ENCODE measurements at places on chromosomes 6 and 20.

- DNase-seq, result no peak
Observed at GRCh38 chr20:63577317-63577894, 3.4 kb upstream of the HELZ2 start.

DNA sequence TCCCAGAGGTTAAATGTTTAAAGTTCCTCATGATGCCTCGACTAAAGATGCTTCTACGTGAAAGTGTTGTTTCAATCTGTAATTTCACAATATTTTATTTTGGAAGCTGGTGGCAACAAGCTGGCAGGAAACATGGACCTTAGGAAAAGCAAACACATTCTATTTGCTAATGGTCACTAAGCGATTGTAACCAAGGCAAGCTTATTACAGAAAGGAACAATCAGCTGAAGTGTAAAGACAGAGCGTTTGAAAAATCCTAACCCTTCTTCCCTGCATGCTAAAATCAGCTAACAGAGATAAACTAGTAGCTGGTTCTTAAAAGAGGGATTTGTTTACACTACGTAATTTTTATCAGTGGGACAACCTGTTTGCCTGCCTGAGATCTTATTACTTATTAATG lies 50.0 kb downstream of the IL20RA start:
- no peak for DNase-seq

DNA sequence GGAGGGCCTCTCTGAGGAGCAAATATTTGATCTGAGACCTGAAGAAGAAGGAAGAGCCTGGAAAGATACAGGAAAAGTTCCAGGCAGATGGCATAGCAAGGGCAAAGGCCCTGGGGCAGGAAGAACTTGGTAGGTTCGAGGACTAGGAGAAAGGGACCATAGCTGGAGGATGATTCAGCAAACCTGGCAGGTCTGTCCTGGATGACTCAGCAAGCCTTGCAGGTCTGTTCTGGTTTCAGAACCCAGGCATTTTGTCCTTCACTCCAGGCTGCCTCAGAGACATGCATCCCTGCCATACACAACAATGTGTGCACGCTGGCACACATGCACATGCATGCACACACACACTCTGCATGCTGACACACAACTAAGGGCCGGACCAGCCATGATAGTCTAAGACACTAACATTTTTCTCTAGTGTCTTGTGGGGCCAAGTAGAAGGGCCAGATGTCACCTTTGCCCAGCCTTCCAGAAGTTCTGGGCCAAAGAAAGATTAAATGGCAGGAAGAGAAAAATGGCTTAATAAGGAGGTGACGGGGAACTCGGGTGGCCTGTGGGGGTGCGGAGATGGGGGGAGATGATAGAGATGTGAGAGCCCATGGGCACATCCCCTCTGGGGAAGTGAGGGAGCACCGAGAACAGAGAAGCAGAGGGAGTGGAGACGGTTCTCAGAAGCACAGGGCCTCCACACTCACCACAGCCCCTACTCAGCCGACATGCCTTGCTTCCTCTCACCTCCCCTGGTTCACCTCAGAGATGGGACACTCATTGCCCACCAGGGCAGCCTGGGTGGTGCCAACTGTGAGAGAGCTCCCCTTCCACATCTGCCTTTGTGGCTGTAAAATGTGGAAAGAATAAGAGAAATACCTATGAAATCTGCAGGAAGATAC lies 15.4 kb upstream of the TRIB3 start:
- DNase-seq, result no peak

DNA sequence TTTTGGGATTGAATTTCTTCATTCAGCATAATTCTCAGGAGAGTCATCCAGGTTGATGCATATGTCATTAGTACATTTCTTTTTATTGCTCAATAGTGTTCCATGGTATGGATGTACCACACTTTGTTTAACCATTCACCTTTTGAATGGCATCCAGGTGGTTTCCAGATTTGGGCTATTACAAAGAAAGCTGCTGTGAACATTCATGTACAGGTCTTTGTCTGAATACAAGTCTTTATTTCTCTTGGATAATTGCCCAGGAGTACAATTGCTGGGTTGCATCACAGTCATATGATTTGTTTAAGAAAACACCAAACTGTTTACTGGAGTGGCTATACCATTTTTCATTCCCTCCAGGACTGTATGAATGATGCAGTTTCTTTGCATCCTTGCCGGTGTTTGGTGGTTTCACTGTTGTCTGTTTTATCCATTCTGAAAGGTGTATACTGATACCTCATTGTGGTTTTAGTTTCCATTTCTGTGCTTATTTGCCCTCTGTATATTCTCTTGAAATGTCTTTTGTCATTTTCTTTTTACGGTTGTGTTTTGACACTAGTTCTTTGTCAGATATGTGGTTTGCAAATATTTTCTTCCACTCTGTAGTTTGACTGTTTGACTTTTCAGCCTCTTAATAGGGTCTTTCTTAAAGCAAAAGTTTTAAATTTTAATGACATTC lies 8.8 kb downstream of the CDKAL1 start:
- no peak for DNase-seq

DNA sequence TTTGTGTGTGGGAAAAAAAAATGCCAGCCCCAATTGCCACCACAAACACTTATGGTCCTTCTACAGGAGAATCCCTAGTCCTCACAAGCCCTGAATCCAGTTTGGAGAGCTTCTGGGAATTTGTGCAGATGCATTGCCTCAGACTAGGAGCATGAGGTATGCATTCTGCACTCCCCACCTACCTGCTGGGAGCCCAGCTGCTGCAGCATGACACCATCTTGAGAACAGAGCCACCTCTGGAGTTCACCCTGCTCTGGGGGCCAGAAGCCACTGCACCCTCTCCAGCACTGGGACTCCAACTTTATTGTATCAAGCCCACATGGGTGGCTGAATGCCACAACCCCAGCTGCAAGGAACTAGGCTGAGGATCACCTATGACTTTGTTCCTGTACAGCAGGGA lies 568.5 kb upstream of the ID4 start:
- no peak for DNase-seq
